Cardiac fibroblast (primary cell): ENCODE measurements at places on chromosomes 5 and 9.

- peak; percentile 77 for DNase-seq
Measured at GRCh38 chr9:130682421-130683121, 11.0 kb upstream of the EXOSC2 start.

GRCh38 chr5:1195439-1195838, 6.0 kb upstream of the SLC6A19 start:
- no peak for DNase-seq

GRCh38 chr9:76571288-76571687, 112.3 kb downstream of the GCNT1 start:
- DNase-seq: peak; percentile 44

- no peak for DNase-seq
Measured at GRCh38 chr5:175309218-175309810, 134.7 kb downstream of the DRD1 start.

- peak; percentile 70 for DNase-seq
Measured at GRCh38 chr9:91948101-91948596, 1.9 kb downstream of the ROR2 start.

GRCh38 chr5:76331126-76331525, 72.0 kb upstream of the IQGAP2 start:
- DNase-seq: no peak

GRCh38 chr5:148607406-148607805, 46.9 kb downstream of the HTR4 start:
- DNase-seq: no peak

GRCh38 chr5:132464156-132464939, 26.2 kb downstream of the IRF1 start:
- DNase-seq: no peak

GRCh38 chr9:113237026-113237425, 15.7 kb downstream of the SLC31A1 start:
- DNase-seq: no peak

- DNase-seq: peak; percentile 79
Measured at GRCh38 chr5:151825445-151825844, 53.7 kb downstream of the G3BP1 start.

- no peak for DNase-seq
Measured at GRCh38 chr5:17817990-17818389, 183.7 kb downstream of the TAF11L14 start.

GRCh38 chr5:24624872-24625271, 19.9 kb downstream of the CDH10 start:
- DNase-seq: no peak

- peak; percentile 87 for DNase-seq
Measured at GRCh38 chr9:137435980-137436760, 5.0 kb downstream of the ENTPD8 start.

DNA sequence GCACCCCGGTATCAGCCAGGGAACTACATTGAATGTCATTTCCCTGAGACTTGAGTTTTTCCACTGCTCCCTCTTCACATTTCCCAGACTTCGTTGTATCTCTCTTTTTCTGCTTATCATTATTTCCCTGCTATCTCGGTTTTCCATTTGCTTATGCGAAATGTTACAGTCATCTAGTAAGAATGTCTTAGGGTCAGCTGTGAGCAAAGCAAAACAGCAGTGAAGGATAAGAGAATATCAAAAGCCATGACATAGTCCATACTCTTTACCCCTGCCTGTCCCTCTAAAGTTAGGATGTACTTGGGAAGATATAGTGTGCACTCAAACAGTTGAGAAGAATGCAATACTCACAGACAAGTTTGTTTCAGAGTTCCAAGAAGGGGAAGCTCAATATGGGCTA, 88.7 kb downstream of the ITGA1 start:
- DNase-seq: peak; percentile 79

GRCh38 chr5:87185838-87186237, 81.8 kb upstream of the RASA1 start:
- no peak for DNase-seq

DNA sequence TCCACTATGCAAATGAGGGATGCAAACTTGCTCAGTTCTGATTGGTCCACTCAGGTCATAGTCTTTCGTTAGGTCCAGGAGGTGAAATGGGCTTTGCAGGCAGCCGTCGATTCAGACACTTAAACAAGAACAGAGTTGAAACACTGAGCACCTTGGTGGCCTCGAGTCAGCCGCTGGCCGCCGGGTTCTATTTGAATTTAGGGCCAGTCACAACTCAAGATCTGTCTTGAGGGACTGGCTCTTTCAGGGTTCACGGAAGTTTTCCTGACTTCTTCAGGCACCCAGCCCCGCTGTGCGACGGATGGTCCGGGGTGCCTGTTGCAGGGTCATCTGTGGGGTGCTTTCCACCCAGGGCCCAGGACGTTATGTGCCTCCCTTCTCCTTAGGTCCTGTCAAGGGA, 412.8 kb upstream of the IRX4 start:
- no peak for DNase-seq

GRCh38 chr5:141121563-141121962, at the start of gene PCDHB4:
Gene PCDHB4, plus strand, starts transcription at chr5:141121818. Its CDS starts 181 bp downstream, at chr5:141121999.
- no peak for DNase-seq

- peak; percentile 56 for DNase-seq
Measured at GRCh38 chr5:54518146-54518817, 723 bp downstream of the SNX18 start.

DNA sequence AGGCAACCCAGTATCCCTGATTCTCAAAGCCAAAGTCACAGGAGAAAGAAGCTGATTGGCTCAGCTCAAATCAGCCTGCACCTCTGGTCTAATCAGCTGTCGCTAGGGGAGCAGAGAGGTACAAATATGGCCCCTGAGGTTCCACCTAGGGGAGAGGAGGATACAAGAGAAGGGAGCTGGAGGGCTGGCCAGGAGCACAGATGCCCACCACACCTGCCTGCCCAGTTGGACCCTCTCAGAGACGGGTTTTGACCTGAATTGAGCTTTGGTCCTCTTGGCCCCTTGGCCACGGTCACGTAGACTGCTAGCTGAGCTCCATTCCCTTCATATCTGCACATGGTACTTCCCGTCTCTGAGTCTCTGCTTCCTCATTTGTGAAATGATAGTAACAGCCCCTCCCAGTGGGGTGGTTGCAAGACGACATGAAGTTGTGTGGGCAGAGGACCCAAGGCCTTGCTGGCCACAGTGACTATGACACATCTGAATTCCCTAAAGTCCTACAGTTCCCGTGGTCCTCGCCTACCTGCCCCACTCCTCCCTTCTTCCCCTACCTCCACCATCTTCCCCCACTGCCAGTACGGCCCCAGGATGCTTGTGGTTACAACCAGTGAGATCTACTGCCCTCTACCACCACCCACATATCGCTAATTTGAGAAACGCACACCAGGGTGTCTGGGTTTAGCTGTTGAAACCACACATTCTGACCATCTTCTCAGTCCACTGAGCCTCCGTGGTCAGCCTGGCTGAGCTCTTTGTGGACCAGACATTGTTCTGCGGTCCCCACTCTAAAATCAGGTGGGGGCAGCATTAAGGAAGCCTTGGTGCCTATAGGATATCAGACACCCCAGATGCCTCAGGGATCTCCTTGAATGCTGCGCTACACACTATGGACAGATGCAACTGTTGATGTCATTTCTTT, 60.3 kb upstream of the NEK6 start:
- DNase-seq: no peak
